Right lobe of liver (tissue), 6 donors: ENCODE measurements at places on chromosomes 16 and 17. TPM values are rescaled to one million over a fixed set of nuclear protein-coding genes. Genes with fewer than 3 reads are reported as not detected.
A peak's percentile ranks its signal among the peaks of the same experiment; 100 is the strongest.

- no peak overlapping the region for H3K4me3 ChIP-seq
- DNase-seq = no peak
- H3K36me3 ChIP-seq = no peaks in the 10 kb centered on the region
These were observed 651.8 kb downstream of the CDH11 start for GRCh38 chr16:64469906-64470702.

GRCh38 chr17:4998027-4998731 is 429 bp downstream of the KIF1C start:
- H3K27ac ChIP-seq = peak overlapping the region; percentile 23
- H3K27me3 ChIP-seq = no peaks in the 10 kb centered on the region
- peaks cover 25% of the 10 kb centered on the region for H3K36me3 ChIP-seq

DNA sequence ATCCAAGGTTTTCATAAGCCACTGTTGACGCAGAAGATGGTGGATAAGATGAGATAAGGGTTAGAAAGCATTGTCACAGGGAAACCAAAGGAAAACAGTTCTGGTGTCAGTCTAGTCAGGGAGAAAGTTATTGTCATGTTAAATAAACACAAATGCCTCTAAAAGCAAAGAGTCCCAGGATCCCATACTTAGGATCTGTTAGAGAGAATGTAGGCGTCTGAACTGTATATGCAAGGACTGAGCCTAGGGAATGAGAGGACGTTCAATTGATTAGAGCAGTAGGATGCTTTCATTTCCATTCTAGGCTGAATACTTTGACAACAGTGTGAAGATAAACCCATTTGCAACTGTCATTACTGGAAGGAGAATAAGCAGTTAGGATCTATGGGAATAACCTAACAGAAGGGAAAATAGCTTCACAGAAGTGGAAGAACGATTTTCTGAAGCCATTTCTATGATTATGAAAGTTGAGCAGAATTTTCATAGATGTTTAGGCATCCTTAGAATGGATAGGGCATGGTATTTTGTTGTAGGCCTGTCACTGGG is 1149.1 kb upstream of the CDH8 start:
- no peak for DNase-seq
- H3K36me3 ChIP-seq = no peaks in the 10 kb centered on the region
- H3K4me3 ChIP-seq = no peak overlapping the region
- H3K27ac ChIP-seq = no peak overlapping the region

The LRRC75A gene
- total RNA-seq = 0.42 TPM
